ENCODE measurements at places on chromosomes 11 and 22.

- no peak for DNase-seq
These were observed 68.3 kb downstream of the HIPK3 start for GRCh38 chr11:33325451-33325850.

DNA sequence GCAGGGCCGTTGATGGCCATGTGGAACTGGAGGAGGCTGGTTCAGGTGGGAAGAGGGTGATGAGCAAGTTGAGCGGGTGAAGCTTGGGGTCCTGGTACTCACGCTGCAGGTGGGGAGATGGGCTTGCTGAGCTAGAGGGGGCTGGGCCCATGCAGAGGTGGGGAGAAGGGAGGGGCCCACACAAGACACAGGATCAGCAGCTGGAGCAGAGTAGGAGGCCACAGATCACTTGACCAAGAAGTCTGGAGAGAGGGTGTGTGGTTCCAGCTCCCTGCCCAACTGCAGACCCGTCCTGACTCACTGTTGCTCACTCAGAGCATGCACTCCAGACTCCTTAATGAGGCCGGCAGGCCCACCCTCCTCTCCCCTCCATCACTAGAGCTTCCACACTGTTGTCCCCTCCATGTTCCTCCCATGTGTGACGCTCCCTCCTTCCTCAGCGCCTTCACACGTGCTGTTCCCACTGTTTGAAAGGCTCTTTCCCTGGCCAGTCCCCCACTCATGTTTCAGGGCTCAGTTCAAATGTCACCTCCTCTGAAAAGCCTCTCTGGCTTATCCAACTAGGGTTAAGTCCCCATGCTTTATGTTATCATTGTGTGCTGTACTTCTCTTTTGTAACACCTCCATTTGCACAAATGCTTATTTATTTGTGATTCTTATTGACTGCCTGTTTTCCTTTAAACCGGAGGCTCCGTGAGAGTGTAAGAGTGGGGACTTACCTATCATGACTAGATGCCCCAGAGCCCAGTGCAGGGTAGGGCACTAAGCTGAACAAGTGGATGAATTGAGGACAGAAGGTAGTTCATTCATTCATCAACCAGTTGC lies 2.3 kb downstream of the CCDC86 start:
- no peak for DNase-seq

DNA sequence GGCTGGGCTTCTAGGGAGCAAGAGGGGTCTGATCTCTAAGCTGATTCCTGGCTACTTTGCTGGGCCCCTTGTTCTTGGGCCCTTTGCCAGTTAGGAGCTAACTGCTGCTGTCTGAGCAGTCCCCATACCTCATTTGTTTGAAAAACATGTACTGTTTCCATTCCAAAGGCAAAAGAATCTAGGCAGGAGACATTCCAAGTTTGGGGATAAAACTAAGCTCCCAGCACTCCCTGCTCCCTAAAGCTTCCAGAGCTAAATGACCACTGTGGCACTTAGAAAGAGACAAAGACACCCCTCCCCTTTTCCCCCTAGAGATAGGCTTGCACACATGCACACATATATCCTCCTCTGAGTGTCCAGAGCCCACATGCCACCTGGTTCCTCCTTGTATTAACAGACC lies 22.7 kb upstream of the RRM1 start:
- no peak for DNase-seq

DNA sequence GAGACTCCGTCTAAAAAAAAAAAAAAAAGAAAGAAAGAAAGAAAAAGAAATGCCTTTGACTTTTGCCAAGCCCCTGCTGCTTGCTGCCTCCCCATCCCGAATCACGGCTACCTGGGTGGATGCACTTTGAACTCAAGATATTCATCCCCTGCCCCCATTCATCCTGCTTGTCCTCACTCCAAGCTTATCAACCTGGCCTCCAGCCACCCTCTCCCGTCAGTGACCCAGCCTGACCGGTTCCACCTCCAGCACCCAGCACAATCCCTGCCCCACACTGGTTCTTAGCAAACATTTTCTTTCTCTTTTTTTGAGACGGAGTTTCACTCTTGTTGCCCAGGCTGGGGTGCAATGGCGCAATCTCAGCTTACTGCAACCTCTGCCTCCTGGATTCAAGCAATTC lies 44.4 kb downstream of the CYTH4 start:
- peak; percentile 87 for DNase-seq

DNA sequence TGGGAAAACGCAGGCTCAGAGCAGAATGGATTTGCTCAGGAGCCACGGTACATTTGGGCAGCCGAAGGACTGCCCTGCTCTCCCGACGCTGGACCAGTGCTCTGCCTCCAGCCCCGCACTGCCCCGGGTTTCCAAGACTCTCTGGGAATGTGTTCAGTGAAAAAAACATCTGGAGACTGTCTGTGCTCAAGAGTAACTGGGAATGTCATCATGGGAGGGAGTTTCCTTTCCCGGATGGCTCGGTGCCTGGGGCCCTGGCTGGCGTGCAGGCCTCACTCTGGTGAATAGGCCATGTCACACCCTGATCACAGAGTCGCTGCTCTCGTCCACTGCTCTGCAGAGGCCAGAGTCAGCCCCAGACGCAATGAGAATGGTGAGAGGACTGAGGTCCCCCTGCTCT lies 9.8 kb upstream of the APOL6 start:
- DNase-seq = no peak

- no peak for DNase-seq
These were observed 3.9 kb downstream of the APOBEC3G start for GRCh38 chr22:39081016-39081415.

GRCh38 chr22:43574738-43575137 lies 162.9 kb downstream of the MPPED1 start:
- no peak for DNase-seq

DNA sequence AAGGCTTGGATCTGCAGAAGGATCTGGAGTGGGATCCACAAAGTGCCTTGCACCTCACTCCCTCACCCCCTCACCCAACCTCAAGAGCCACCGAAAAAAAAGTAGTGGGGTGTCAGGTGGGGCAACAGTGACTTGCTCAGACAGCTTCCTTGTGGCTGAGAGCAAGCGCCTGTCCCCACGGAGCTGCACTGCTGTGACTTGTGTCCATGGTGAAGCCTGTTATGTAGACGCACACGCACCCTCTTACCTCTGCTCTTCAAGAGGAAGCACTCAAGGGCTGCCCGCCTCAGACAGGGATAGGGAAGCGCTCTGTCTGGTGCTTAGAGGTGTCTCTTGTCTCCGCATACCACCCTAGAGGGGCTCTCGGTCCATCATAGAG lies 1.2 kb downstream of the DRD2 start:
- no peak for DNase-seq

DNA sequence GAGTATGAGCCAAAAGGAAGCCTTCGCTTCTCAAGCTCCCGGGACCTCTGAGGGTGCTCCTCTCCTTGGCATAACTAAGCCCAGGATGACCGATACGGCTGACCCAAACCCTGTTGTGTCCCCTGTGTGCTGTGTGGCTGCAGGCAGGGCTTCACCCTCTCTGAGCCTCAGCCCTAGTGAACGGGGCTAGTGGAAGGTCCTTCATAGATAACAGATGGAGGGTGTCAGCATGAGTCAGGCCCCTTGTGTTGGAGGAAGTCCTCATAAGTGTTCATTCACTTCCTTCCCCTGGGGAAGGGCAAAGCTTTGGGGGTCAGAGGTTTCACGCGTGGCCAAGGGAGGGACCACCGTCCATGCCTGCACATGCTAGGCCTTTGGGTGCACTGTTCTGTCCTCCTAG lies 21.5 kb downstream of the SHISAL1 start:
- no peak for DNase-seq

DNA sequence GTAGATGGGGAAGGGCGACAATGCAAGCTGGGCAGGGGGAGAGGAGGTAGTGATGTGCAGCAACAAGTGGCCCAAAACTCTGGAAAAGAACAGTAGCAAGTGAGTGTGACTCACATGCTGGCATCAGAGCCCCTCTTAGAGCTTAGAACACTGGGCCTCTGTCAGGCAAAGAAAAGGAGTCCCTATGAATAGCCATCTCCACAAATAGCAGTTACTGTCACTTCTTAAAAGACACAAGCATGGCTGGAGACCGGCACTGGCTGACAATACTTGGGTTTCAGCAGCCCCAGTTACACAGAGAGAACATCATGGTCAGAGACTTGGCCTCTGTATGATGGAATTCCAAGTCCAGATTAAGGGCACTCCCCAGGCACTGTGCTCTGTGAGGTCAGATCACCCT lies 58.2 kb downstream of the PRCP start:
- DNase-seq = no peak

DNA sequence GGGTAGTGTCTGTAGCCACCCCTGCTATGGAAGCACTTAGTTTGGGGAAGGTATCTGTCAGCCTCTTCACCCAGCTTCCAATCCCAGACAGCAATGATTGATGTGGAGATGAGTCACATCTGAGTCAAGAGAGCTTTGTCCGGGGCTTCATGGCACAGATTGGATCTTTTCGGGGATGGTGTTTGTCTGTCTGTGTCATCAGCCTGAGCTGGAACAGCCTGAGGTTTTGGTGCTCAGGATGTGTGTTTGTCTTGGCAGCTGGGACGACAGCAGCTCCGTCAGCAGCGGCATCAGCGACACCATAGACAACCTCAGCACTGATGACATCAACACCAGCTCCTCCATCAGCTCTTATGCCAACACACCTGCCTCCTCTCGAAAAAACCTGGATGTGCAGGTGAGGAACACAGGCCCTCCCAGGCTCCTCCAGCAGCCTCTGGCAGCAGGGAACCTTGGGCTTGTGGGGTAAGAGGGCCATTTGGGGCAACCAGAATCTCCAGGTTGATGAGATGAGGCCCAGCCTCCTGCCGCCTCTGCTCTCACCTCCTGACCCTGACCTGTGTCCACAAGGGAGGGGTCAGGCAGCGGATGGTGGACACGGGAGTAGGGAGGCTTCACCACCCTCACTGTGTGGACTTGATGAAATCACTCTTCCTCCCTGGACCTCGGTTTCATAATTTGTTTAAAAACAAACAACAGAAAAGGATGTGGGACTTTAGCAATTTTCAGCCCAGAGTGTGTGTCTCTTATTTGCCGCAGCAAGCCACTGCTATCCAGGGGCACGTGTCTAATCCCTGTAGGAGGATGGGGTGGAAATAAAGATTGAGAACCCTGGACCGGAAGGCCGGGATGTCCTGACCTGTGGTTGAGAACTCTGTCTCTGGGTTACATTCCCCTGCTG lies 124.3 kb downstream of the DBX1 start:
- no peak for DNase-seq

DNA sequence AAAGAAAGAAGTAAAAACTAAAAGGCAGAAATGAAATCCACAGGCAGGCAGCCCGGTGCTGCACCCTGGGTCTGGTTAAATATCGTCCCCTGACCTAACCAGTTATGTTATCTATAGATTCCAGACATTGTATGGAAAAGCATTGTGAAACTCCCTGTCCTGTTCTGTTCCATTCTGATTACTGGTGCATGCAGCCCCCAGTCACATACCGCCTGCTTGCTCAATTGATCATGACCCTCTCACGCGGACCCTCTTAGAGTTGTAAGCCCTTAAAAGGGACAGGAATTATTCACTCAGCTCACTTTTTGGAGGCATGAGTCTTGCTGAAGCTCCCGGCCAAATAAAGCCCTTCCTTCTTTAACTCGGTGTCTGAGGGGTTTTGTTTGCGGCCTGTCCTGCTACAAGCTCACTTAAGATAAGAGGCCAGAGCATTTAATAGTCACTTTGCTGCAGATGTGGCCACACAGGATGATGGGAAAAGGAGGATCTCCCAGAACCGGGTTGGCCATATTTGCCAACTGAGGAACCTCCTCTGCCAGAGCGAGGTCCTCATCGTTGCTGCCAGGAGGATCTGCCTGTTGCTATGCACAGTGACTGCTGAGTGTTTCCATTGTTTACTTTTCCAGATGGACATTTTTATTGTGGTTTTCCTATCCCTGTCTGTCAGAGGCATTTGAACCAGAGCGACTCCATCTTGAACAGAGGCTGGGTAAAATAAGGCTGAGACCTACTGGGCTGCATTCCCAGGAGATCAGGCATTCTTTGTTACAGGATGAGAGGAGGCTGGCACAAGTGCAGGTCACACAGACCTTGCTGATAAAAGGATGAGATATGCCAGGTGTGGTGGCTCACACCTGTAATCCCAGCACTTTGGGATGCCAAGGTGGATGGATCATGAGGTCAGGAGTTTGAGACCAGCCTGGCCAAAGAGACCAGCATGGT lies 10.2 kb downstream of the C11orf96 start:
- DNase-seq = no peak

GRCh38 chr22:25970374-25970911 lies 198.8 kb upstream of the SEZ6L start:
- no peak for DNase-seq

- peak; percentile 28 for DNase-seq
These were observed 84.1 kb downstream of the LARGE2 start for GRCh38 chr11:46006418-46007070.

DNA sequence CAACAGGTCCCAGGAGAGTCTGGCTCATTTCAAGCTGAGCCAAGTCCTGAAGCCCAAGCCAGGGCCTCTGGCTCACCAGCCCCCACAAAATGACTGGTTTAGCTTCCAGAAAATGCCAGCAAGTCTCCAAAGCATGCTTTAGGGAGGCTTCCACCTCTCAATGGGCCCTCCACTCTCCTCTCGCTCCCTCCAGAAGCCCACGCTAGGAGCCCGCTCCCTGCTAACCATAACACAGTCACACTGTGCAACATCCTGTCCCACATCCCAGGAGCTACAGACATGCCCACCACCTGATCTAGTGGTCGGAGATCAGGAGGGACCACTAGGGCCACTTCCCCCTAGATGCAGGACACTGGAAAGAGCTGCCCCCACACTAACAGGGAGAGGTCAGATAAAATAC lies 6.9 kb downstream of the SULT4A1 start:
- no peak for DNase-seq

DNA sequence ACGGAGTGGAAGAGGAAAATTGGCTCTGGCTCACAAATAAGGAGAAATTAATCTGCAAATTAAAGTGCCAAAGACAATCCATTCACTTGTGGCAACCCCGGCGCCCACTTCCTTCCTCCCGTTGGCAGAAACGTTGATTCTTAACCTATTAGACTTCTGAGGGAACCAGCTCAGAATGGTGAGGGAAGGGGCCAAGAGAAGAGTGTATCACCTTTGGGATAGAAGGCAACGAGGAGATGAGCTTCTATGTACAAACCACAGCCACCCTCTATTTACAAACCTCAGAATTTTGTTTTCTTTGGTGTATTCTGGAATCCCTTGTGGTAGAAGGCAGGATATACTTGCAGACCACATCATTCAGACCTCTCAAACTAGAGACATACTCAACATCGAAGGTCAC lies 1.1 kb downstream of the MB start:
- DNase-seq = no peak

All from pancreas (tissue), 10 donors.